ENCODE measurements at places on chromosomes 16 and 17.
A peak's percentile ranks its signal among the peaks of the same experiment; 100 is the strongest.

- DNase-seq: peak; percentile 46
These were observed 907 bp downstream of the TRAPPC2L start for GRCh38 chr16:88857728-88858339.

DNA sequence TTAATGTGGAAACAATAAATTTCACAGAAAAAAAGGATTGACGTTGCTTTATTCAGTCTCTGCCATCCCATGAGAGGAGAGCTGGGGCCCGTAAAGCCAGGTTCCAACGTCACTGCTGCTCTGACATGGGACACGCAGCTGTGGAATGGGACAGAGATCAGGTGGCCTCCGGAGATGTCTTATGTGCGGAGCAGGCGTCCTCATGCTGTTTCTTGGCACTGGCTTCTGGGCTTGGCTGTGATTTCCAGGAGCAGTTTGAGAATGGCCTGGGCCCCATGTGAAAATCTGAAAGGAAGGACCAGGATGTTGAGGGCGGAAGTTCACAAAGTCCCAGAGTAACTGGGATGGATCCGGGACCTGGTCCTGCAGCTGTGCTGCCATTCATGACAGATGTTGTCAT, 32.4 kb downstream of the NDEL1 start:
- no peak for DNase-seq

DNA sequence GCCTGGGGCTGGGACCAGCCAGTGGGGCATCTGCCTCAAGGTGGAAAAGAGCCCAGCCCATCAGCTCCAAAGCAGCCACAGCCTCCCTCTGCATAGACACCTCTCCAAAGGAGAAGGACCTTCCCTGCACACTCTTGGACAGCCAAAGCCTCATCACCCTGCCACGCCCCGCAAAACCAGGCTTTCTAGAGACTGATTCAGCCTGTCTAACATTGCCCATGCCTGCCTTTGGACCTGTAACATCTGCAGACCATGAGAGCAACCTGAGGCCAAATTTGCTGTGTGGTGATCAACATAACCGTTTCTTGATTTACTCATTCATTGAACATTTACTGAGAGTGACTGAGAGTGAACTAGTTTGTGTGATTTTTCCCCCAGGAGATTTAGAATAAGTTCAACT, 219.7 kb upstream of the HSBP1 start:
- no peak for DNase-seq

DNA sequence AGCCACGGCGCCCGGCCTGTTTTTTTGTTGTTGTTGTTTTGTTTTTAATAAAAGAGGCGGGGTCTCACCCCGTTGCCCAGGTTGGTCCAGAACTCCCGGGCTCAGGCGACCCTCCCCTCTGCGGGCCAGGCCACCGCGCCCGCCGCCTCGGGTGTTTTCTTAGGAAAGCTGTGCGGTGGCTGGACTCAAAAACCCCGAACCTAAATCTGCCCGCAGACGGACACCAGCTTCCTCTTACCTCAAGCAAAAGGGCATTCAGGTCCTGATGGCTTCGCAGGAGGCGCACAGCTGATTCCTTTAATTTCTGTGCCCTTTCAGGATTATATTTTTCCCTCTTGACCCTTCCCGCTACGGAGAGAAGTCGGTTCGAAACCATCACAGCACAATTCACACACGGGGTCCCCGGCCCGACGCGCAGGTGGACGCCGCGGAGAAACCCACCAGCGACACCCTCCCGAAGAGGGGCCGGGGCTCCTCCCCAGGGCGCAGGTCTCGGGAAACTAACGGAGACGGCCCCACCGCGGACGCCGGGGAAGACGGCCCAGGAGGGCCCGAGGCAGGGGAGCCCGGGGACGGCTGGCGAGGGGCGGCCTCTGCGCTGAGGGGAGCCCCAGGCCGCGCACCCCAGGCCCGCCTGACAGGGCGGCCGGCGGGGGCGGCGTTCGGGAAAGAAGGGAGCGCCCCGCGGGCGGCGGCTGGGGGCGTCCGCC, 653 bp downstream of the FANCA start:
- no peak for DNase-seq

- no peak for DNase-seq
These were observed 50.4 kb downstream of the SLFN5 start for GRCh38 chr17:35293151-35293847.

GRCh38 chr16:88789594-88789993, 4.6 kb upstream of the PIEZO1 start:
- no peak for DNase-seq

- no peak for DNase-seq
These were observed 17.1 kb upstream of the NAGLU start for GRCh38 chr17:42518755-42519545.

GRCh38 chr17:66737524-66737923, 97.4 kb upstream of the CACNG5 start:
- DNase-seq: no peak

GRCh38 chr16:70290949-70291519, 1.7 kb upstream of the AARS1 start:
- no peak for DNase-seq

DNA sequence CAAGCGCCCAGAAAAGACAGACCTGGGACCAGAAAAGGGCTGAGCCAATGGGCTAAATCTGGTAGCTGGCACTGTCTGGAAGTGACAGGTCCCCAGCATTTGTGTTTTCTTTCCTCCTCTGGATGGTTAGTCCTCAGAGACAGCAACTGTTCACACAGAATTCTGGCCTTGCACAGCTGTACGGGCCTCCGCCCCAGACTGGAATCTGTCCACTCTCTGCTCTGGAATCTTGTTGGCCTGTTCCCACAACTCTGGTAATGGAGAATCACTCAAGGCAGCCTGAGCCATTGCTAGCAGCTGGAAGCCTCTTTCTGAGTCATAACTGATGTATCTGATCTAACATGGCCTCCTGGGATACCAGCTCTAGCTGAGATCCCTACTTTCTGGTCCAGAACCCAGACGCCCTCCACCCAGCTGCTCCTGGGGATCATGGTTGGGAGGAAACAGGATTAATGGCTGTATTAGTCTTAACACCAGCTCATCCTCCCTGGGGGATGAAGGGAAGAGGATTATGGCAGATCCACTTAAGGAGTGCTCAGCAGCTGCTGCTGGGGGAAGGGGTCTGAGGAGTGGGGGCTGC, 9.1 kb downstream of the ZNF668 start:
- no peak for DNase-seq

DNA sequence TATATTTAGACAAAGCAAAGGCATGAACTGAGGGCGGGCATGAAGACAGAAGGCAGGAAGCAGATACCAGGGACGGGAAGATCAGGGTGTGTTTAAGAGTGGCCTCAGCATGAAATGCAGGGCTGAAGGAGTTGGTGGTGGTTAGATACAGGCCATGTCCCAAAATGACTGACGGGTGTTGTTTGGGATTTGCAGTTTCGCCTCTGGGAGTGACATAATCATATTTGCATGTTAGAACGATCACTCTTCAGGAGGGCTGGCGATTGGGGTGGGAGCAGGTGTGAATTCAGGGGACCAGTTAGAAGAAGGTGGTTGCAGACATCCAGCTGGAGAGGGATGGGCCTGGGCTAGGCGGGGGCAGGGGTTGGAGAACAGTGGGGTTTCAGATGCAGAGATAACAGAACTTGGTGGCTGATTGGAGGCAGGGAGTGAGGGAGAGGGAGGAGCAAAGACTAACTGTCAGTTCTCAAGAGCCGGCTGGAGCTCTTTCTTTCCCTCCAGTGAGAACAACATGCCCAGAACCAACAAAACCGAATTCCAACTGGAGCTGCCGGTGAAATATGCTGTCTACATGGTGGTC, 27.2 kb upstream of the ITGAX start:
- no peak for DNase-seq

- no peak for DNase-seq
These were observed 13.7 kb downstream of the DYNLL2 start for GRCh38 chr17:58096892-58097291.

DNA sequence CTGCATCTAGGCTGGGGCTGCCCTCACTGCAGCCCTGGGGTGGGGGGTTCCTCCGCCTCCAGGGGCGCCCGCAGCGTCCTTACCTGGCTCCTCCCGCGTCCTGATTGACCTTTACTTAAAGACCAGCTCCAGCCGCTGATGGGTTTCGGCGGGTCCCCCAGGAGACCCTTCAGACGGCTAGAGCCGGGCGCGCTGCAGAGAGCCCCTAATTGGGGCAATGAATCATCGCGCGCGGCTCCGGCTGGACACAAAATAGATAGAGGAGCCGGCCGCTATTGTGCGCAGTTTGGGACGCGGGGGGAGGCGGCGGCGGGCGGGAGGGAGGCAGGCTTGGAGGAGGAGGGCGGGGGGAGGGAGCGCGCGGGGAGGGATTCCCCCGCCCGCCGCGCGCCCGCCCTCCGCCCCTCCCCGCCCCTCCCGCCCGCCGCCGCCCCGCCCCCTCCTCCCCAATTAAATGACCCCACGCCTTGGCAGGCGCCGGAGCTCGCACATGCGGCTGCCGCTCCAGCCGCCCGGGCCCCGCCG, 56.5 kb upstream of the CIBAR2 start:
- no peak for DNase-seq

- DNase-seq: no peak
These were observed 10.7 kb upstream of the PRR29 start for GRCh38 chr17:63987221-63988126.

GRCh38 chr16:1102921-1103635, 7.0 kb upstream of the C1QTNF8 start:
- DNase-seq: peak; percentile 39

GRCh38 chr17:29196769-29197515, 16.7 kb upstream of the MYO18A start:
- DNase-seq: no peak

GRCh38 chr16:75108792-75109731, 7.5 kb downstream of the LDHD start:
- DNase-seq: peak; percentile 38

DNA sequence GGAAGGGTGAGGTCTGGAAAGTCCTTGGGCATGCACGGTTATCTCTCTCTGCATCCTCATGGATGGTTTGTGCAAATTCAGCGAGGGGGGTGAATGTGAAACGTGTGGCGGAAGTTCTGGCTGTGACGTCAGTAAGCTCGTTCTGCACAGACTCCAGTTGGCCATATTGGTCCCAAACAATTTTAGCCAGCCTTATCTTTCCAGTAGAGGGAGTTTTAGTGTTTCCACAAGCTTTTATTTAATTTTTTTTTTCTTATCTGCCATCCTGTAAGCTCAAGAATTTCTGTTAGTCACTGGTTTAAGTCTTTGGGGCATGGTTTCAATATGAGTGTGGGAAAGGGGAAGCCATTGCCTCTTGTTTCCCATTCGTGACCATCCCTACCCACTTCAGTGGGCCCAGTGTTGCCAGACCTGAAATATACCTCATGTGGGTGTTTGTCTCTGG, 39.0 kb downstream of the HLF start:
- no peak for DNase-seq

- no peak for DNase-seq
These were observed at the start of gene NOD2 for GRCh38 chr16:50692999-50693781. NOD2 (plus strand) TSS chr16:50693606; CDS start chr16:50699496, 5,890 bp downstream.

DNA sequence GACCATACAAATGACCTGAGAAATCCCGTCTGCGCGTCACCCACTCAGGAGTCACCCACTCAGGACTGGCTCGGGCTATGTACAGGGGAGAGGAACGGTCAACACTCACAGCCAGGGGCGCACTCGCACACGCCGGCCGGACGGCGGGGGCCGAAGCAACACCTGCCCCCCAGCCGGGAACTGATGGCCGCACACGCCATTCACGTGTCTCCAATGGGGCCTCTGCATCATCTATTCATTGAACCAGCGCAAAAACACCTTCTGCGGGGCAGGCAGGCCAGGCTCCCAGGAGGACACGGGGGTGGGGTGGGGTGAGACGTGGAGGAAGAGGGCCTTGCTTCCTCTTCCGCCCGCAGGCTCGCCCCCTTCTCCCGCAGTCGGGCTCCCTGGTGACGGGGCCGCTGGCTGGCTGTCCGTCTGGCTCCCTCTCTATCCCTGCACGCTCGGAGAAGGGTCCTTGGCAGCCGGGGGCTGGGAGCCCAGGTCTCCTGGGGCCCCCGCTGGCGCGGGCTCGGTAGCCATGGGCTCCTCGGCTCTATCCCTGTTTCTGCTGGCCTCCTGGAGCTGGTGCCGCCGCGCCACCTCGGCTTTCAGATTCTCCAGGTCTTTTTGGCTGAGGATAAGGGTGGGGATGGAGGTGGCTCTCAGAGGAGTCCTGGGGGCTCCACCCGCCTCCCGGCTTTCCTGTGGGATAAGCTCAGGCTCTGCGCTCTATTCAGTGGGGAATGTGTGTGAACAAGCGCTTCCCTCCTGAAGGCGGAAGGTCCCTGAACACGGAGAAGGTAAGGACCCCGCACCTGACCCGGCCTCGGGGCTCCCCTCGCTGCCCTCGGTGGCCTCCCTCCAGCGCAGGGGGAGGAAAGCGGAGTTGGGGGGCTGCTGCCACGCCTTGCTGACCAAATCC, 21.1 kb downstream of the CLUH start:
- DNase-seq: no peak

DNA sequence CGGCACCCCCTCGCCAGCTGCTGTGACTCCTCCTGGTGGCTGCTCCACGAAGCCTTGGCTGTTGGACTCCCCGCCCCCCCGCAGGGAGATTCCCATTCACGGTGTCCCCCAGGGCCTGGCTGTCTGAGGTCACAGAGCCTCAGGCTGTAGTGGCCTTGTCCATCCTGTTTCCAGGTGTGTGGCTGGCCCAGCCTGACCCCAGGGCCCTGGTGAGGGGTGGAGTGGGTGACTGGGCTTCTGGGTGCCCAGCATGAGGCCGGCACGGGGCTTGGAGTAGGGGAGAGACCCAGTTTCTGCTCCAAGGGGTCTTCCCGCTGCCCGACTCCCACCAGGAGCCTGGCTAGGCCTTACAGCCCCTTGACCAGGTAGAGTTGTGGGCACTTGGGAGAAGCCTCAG, 10.4 kb downstream of the PRSS27 start:
- no peak for DNase-seq

DNA sequence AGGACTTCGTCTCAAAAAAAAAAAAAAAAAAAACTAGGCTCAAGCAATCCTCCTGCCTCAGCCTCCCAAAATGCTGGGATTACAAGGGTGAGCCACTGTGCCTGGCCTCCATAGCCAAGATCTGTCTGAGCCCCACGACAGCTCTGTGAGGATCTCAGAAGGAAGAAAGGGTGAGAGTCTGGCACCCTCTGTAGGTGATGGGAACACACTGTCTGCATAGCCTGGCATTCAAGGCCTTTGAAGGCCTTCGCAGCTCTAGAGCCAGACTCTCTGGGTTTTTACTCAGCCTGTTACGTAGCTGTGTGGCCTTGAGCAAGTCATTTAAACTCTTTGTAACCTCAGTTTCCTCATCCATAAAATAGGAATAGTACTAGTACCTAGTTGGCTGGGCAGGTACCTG, 6.3 kb upstream of the XPO6 start:
- DNase-seq: no peak

DNA sequence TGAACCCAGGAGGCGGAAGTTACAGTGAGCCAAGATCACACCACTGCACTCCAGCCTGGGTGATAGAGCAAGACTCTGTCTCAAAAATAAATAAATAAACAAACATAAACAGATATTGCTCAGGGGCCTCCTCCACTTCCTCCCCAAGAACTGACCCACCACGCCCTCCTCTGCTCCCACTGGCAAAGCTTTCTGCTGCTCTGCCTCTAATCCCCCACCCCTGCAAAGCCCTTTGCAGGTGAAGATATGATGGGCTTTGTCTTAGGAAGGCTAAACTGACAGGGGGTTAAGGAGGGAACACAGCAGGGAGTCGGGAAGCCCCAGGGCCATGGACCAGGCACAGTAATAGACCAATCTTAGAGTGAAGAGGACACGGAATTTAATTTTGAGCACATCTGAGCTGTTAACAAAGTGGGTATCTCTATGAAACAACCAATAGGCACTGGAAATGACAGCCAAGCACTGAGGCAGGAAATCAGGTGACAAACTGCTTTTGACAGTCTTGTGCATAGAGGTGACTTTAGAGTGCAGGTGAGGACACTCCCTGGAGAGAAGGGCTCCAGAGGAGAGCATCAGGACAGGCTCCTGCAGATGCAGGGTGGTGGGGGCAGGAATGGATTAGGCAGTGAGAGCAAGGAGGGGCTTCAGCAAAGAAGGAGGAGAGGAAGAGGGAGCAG, 6.4 kb upstream of the CD300LD start:
- no peak for DNase-seq

Measured in activated CD8-positive, alpha-beta memory T cell treated with anti-CD3 and anti-CD28 coated beads for 4 hours (primary cell).